ENCODE measurements at places on chromosomes 3 and 15. TPM values are rescaled to one million over a fixed set of nuclear protein-coding genes. Genes with fewer than 3 reads are reported as not detected.
A peak's percentile ranks its signal among the peaks of the same experiment; 100 is the strongest.

GRCh38 chr15:101431301-101431700, 58.2 kb downstream of the PCSK6 start:
- DNase-seq, result no peak

LRRK1 gene
- 22.3 TPM for total RNA-seq

- DNase-seq, result no peak
Observed at GRCh38 chr3:137347132-137347531, 389.3 kb downstream of the IL20RB start.

GRCh38 chr3:141093971-141094684, 43.0 kb downstream of the SPSB4 start:
- peak; percentile 82 for DNase-seq

GRCh38 chr3:186760897-186761447, 22.4 kb upstream of the EIF4A2 start:
- DNase-seq, result no peak

- no peak for DNase-seq
Observed at GRCh38 chr3:168485936-168486335, 390.2 kb upstream of the GOLIM4 start.

MCF2L2 gene
- total RNA-seq, result 0.38 TPM

DNA sequence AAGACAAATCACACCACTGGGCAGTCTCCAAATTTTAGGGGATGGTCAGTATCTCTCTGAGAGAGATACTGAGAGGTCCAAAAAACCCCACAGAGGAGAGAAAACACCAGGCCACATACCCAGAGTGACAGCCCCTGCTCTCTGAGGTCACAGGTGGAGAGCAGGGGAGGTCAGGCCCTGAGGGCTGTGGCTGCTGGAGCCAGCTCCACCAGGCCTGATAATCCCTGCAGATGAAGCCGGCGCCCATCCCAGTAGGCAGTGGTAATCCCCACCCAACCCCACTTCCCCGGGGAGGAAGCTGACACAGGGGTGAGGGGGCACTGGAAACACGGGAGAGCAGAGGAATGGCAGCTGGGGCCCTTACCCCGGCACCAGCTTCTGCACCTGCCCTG, 31.2 kb upstream of the SRP14 start:
- no peak for DNase-seq

GRCh38 chr15:98395974-98396610, 252.2 kb upstream of the IGF1R start:
- DNase-seq, result no peak

MYL3 gene
- total RNA-seq, result 5.9 TPM

DNA sequence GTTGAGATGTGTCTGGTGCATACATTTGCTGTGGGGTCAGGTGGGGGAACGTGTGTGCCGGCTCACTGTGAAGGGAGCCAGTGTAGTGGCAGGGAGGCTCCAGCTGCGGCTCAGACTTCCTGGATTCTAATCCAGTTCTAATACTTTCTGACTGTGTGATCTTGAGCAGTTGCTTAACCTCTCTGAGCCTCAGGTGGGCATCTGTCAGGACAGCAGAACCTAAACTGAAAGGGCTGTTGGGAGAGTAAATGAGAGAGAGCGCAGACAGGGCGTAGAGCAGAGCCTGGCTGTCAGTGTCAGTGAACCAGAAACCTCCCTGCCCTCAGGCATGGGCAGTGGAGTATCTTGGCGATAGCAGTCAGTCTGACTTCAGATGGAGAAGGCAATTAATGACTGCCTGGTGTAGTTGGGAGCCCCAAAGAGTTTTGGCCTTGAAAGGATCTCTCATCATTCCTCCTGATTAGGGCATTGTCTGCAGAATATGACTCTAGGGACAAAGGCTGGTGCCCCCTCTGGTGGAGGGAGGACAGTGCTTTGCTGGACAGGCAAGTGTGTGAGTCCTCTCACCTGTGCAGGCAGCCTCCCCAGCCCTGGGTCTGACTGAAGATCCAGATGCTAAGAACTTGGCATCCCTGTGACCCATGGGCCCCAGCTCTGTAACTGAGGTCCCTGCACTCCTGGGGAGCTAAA, 9.6 kb downstream of the KBTBD13 start:
- DNase-seq, result no peak

LIPH gene
- total RNA-seq, result 0.19 TPM

GRCh38 chr3:101962055-101962454, 112.7 kb downstream of the NFKBIZ start:
- DNase-seq, result no peak

DNA sequence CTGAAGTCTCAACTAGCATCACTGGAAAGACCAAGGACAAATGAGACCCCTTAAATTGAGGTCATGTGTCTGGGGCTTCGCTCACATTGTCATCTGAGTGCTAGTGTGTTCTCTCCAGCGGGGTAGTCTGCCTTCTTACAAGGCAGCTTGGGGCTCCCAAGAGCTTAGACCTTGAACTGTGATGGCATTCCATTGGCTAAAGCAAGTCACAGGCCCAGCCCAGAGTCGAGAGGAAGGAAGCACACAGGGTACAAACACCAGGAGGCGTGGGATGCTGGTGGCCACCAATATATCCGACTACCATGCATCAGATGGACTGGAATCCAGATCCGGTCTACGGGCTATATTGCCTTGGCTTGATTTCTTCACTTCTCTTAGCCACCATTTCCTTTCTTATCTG, 31.5 kb upstream of the DYNC1LI1 start:
- no peak for DNase-seq

DNA sequence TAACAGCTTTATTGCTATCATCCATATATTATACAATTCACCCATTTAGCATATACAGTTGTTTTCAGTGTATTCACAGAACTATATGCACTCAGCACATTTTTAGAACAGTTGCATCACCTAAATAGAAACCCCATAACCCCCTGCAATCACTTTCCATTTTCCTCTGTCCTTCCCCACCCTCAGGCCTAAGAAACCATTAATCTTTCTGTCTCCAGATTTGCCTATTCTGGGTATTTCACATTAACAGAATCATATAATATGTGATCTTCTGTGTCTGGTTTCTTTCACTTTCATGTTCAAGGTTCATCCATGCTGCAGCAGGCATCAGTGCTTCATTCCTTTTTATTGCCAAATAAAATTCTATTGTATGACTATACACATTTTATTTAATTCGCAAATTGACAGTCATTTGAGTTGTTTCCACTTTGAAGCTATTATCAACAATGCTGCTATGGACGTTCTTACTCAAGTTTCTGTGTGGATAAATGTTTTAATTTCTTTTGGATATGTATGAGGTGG, 39.8 kb downstream of the ADAMTS17 start:
- DNase-seq, result no peak

- no peak for DNase-seq
Observed at GRCh38 chr3:152331998-152332397, 63.3 kb downstream of the MBNL1 start.

DNA sequence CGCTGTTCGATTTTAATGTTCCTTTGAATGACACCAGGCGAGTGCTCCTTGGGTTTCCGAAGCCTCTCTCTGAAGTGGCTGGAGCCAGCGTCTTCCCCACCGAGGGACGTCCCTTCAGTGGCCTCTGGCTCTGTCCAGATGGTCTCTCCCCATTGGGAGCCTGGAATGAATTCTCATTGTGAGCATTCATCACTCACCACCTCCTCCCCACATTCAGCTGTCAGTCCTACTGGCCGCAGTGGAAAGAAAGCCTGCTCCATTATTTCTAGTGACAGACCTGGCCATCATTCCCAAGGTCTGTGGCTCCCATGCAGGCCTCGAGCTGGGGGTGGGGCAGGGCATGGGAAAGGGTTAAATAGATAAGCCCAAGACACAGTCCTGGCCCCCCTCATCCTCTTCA, 35.2 kb downstream of the ZNF710 start:
- peak; percentile 18 for DNase-seq

- no peak for DNase-seq
Observed at GRCh38 chr3:155846119-155846518, 8.1 kb downstream of the SLC33A1 start.

GRCh38 chr15:31338318-31338878, 11.8 kb downstream of the KLF13 start:
- DNase-seq, result peak; percentile 81

RASGRF1 gene
- 0.09 TPM for total RNA-seq

GRCh38 chr3:70086336-70086735, 86.8 kb downstream of the SAMMSON start:
- no peak for DNase-seq

DNA sequence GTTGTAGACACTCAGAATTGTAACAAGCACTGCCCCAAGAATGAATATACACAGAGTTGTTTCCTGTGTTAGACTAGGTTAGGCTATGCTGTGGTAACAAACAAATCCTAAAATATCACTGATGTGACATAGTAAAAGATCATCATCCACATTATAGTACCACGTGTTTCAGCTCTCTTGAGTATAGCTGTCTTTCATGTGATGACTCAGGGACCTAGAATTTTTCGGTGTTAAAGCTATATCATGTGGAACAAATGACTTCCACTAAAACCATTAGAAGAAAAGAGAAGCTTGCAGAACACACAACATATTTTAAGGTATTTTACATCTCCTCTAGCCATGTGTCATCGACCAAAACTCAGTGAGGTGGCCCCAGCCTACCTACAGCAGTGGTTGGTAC, 307.9 kb upstream of the RBMS3 start:
- DNase-seq, result no peak

DNA sequence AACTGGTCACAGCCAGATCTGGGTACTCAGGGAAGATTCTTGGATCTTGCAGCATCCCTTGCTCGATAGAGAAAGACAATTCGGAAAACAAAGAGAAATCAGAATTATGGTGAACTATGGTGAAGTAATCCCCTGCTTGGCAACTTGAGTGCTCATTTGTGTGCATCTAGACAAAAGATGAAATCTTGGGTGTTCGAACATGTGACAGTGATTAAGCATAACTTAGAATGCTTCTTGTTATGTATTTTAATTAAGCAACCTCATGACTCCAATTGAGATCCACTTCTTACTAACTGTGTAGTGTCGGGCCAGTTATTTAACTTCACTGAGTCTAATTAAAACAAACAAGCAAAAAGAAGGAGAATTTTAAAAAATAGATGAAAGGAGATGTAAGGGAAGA, 56.5 kb downstream of the ZNF385D start:
- no peak for DNase-seq

GRCh38 chr3:140094487-140094886, 159.5 kb downstream of the CLSTN2 start:
- no peak for DNase-seq

DNA sequence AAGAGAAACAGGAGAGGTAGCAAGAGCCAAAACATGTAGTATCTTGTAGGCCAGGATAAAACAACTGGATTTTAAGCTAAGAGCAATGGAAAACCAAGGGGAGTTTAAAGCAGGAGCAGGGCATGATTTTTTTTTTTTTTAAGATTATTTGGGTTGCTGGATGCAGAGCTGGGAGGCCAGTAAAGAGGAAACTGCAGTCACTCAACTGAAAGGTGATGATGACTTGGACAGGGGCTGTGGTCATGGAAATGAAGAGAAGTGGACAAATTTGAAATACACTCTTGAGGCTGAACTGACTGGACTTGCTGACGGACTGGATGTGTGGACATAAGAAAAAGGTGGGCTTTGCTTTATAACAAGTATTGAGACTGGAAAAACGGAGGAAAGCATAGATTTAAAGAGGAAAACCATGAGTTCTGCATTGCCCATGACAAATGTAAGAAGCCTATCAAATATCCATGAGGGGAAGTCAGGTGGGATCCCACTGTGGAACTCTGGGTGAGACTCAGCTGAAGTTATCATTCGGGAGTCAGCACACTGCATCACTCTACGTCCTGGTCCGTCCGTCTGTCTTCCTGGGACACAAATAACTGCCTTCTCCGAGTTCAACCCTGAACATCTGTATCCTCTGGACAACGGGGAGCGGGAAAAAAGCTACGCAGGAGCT, 688 bp downstream of the XPC start:
- no peak for DNase-seq

GRCh38 chr3:50572801-50573371, 3.6 kb downstream of the HEMK1 start:
- DNase-seq, result no peak

DNA sequence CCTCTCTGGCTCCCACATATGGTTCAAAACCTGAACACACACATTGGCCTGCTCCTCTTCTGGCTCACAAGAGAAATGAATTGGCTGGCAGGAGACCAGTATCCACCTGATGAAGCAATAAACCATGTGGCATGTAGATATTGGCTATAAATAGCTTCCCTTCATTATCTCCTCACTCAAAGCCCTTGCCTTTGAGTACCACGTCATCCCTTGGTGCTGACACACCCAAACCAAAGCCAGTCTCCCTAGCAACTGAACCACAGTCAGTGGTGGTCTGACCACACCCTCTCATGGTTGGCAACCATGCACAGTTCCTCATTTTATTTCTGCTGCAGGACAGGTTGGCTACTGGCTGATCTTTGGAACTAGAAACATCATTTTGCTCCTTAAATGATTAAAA, 98.8 kb downstream of the ZNF621 start:
- DNase-seq, result no peak

GRCh38 chr15:40398413-40398873, 7.2 kb upstream of the IVD start:
- no peak for DNase-seq

- DNase-seq, result no peak
Observed at GRCh38 chr3:142168514-142168913, 19.2 kb upstream of the TFDP2 start.

CFAP100 gene
- total RNA-seq, result not detected
